ENCODE measurements at places on chromosomes 2 and 18.

- DNase-seq = no peak
Measured at GRCh38 chr2:173942861-173943523, 22.2 kb downstream of the SP3 start.

DNA sequence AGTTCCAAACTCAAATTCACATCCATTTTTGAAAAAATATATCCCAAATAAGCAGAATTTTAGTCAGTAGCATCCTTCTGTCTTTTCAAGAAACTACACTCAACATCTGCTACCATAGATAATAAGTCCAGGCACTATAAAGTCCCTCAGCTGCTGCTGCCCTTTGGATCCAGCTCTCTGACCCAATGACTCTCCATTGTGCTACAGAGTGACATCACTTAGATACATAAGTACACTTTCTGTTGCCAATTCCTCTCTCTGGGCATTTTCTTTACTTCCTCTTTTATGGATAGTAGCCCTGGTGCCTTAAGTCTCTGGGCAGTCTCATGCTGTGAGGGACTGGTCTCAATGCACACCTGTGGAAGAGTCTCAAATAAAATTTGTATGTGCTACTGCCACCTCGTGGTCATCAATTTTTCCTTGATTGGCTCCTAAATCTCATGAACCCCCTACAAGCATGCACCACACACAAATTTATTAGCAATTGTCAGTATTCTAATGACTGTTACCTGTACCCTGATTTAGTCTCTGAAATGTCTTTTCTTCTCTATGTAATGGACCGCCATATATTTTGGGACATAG lies 219.2 kb downstream of the LRP1B start:
- DNase-seq = no peak

- no peak for DNase-seq
Measured at GRCh38 chr2:207064128-207064690, 101.5 kb downstream of the KLF7 start.

- no peak for DNase-seq
Measured at GRCh38 chr2:80830891-80831290, 526.3 kb upstream of the LRRTM1 start.

DNA sequence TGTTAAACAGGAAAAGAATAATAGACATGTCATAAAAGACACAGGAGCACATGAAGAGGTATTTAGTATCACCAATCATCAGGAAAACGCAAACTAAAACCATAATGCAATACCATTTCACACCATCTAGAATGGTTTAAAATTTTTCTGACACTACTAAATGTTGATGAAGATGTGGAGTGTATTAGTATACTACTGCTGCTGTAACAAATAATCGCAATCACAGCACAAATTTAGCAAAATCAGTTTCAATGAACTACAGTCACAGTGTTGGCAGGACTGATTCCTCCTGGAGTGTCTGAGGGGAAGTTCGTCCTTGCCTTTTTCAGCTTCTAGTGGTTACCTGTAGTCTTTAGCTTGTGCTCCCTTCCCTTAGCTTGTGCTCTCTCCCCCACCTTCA lies 24.1 kb downstream of the SMAD2 start:
- no peak for DNase-seq

- no peak for DNase-seq
Measured at GRCh38 chr2:136132825-136133155, 14.8 kb upstream of the CXCR4 start.

DNA sequence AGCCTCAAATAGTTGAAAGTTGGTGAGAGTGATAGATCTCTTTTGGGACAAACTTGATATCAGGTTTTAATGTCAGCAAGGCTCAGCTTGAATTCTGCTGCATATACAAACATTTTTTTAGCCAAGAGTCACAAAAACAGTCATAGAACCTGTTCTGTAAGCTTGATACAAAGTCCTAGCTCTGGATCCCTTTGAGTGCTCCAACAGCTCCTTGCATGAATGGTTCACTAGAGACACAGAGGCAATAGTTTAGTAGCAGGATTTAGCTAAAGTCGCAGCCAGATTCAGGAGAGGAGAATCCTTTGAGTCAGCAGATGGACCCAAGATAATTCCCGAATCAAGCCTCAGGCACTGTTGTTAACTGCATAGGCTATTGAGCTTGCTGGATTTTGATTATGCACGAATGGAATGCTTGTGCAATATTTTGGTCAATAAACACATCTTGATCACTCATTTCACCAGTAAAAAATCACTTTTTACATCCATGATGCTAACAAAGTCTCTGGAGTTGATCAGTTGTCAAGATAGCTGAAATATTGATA lies 148.6 kb downstream of the KLHL14 start:
- no peak for DNase-seq

- DNase-seq = no peak
Measured at GRCh38 chr2:221741496-221742211, 169.6 kb upstream of the EPHA4 start.

DNA sequence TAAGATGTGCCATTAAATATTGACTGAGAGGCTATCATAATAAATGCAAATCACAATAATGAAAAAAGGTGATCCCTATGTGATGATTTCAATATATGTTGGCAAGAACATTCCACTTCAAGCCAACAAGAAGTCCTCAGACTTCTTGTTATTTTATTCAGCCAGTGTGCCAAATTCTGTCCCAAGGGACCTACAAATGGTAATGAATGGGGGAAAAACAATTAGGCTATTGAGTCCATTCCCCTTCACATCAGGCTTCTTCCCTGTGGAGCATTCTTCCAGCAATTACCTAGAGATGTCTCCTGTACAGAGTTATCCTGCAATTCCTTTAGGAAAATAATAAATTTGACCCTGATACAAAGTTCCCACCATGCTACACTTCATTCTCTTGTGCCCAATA lies 144.4 kb downstream of the PIEZO2 start:
- DNase-seq = no peak

GRCh38 chr2:67712484-67712883 lies 315.4 kb downstream of the ETAA1 start:
- no peak for DNase-seq

- DNase-seq = no peak
Measured at GRCh38 chr2:50786345-50786744, 245.6 kb downstream of the NRXN1 start.

DNA sequence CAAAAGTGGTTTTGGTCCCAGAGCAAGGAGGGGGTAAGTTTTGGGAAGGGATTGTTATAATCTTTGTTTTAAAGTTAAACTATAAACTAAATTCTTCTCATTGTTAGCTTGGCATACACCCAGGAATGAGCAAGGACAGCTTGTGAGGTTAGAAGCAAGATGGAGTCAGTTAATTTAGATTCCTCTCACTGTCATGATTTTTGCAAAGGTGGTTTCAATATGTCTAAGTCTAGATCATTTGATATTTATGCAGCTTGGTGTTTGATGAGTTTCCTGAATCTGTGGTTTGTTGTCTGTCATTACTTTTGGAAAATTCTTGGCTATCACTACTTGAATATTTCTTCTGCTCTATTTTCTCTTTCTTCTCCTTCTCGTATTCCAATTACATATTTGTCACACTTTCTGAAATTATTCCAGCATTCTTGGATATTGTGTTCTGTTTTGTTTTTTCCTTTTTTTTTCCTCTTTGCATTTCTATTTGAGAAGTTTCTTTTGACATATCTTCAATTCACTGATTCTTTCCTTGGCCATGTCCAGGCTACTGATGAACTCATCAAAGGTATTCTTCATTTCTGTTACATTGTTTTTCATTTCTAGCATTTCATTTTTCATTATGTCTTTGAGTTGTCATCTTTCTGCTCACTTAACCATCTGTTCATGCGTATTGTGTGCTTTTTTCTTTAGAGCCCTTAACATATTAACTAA lies 5.1 kb downstream of the SP140 start:
- no peak for DNase-seq

GRCh38 chr18:24369426-24369825 lies 28.2 kb downstream of the OSBPL1A start:
- no peak for DNase-seq

- DNase-seq = no peak
Measured at GRCh38 chr2:18238209-18238608, 322.2 kb downstream of the RDH14 start.

- DNase-seq = no peak
Measured at GRCh38 chr2:72778410-72778809, 47.4 kb downstream of the EXOC6B start.

GRCh38 chr2:177335917-177336450 lies 56.6 kb upstream of the AGPS start:
- no peak for DNase-seq

GRCh38 chr18:7532942-7533341 lies 34.2 kb upstream of the PTPRM start:
- no peak for DNase-seq

GRCh38 chr18:80210312-80211083 lies 36.8 kb downstream of the PARD6G start:
- DNase-seq = no peak

- DNase-seq = no peak
Measured at GRCh38 chr2:55089726-55090125, 39.5 kb upstream of the RTN4 start.

DNA sequence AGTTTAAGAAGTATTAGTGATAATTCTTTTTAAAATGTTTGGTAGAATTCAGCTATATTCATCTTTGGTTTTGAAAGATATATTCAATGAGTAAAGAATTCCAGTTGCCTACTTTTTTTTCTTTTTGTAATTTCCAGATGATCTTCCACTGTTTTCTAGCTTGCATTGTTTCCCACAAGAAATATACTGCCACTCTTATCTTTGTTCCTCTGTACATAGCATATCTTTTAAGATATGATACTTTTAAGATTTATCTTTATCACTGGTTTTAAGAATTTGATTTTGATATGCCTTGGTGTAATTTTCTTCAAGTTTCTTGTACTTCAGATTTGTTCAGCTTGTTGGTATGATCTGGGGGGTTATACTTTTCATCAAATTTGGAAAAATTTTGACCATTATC lies 374.4 kb downstream of the PLCL1 start:
- DNase-seq = no peak

- DNase-seq = no peak
Measured at GRCh38 chr2:160114020-160114419, 51.6 kb upstream of the PLA2R1 start.

DNA sequence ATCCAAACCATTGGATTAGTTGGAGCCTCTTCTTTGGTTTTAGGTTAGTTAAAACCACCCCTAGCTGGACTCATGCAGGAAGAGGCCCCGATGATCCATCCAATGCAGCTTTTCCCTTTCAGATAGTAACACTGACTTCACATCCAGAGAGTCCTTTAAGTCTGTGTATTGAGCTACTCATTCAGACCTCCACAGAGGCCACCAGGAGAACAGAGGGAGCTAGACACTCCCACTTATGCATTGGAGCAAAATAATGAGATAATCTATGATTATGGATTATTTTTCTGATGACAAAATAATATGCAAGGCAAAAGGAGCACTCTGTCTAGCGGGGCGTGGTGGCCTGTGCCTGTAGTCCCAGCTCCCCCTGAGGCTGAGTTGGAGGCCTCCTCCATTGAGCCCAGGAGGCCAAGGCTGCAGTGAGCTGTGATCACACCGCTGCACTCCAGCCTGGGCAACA lies 1.6 kb upstream of the ROCK2 start:
- no peak for DNase-seq

- DNase-seq = no peak
Measured at GRCh38 chr18:57759650-57760049, 43.5 kb downstream of the ATP8B1 start.

- DNase-seq = no peak
Measured at GRCh38 chr2:174023591-174024523, 58.7 kb upstream of the SP3 start.

- DNase-seq = no peak
Measured at GRCh38 chr2:152467677-152468410, 132.9 kb downstream of the FMNL2 start.

- no peak for DNase-seq
Measured at GRCh38 chr2:16048466-16048865, 108.1 kb downstream of the MYCN start.

DNA sequence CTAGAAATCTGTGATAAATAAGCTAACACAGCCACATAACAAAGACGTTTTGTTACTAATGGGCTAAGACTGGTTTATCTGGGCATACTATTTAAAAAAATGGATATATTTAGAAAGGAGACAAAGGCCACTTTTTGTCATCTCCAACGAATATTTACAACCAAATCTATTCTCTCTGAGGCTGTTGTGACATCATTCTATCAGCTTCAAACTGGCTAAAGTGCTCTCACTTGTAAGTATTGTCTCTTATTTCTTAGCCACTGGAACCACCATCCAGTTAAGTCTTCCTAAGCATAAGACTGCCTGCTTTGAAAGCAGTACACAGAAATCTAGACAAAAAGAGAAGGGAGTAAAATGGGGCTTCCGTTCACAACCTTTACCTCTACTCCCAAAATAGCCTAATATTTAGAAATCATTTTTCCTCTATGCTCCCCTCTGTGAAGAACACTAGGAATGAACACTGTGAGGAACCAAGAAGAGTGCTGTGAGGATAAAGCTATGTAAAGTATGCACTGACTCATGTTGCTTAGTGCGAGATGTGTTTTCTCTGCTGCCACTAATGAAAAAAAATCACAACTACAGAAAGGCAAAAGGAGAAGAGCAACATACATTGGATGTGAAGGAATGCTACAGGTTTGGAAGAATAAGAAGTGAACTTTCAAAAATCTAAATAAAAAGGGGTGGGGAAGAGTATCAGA lies 264.1 kb downstream of the EXOC6B start:
- no peak for DNase-seq

GRCh38 chr18:50286391-50287027 lies 983 bp downstream of the CXXC1 start:
- no peak for DNase-seq

DNA sequence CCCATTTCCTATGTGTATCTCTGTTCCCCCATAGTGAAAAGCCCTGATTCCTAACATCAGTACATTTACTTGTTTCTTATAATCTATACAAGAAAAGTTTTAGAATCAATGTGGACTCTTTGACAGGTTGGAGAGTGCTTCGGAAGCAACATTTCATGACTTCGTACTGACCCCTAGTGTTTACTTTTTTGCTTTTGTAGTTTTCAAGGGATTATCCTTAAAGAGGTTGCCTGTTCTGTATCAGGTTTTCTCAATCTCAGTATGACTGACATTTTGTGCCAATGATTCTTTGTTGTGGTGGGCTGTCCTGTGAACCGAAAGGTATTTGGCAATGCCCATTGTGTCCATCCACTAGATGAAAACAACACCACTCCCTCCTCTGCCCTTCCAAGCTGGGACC lies 43.3 kb upstream of the SERPINB2 start:
- no peak for DNase-seq

- DNase-seq = no peak
Measured at GRCh38 chr2:189393440-189394111, 47.7 kb upstream of the WDR75 start.

GRCh38 chr18:40233931-40234616 lies 1721.0 kb upstream of the PIK3C3 start:
- DNase-seq = no peak

DNA sequence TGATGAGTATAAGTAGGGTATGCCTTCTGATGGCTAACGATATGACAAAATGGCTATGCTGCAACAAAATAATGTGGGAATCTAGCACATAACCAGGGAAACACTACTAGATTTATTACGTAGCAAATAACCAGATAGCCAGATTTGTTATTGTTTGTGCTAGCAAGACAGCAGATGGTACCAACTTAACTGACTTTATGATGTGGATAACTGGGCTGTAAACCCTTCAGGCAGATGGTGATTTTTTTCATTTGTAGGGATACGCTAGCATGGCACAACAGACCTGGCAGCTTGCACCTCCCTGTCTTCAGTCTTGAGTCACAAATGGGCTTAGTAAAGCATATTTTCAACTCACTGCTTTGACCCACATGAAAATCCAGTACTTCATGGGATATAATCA lies 48.7 kb downstream of the PRELID3A start:
- no peak for DNase-seq
